ENCODE measurements at places on chromosomes 12 and 14.

- no peak for DNase-seq
These were observed 392.9 kb downstream of the NOVA1 start for GRCh38 chr14:26204728-26205479.

GRCh38 chr14:21026988-21027315 lies 2.1 kb upstream of the NDRG2 start:
- DNase-seq, result no peak

DNA sequence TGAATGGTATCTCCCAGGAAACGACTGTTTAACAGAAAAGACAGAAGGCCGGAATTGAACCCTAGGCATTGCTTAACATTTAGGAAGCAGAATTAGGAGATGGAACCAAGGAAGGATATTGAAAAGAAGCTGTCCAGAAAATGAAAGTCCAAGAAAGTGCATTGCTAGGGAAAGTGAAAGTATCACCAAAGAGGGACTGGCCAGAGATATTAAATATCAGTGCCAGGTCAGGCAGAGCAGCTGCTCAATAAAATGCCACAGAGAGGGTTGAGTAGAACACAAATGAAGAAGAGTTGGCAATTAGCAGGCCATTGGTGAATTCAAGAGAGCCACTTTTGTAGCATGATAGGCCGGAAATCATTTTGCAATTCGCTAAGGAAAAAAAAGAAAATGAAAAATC lies 101.6 kb downstream of the CFAP54 start:
- DNase-seq, result no peak

- DNase-seq, result no peak
These were observed 43.8 kb downstream of the SENP1 start for GRCh38 chr12:48061938-48062719.

- no peak for DNase-seq
These were observed 81.0 kb downstream of the AVPR1A start for GRCh38 chr12:63069860-63070617.

DNA sequence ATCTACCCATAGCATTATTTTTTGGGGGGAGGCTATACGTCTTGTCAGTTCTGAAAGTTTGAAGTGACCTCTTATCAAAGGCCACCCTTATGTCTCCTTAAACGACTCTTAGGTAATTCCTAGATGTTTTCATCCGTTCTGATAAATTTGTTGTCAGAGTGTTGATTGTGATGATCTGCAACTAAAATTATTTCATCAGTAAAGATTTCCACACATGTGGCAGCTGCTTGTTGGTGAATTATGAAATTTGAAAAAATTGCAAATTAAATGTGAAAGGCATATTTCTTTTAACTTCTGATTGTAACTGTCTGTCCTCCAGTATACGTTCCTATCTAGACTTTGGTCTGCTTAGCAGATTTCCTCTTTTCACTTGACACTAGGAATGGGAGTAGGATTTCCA lies 1.4 kb downstream of the ADIPOR2 start:
- DNase-seq, result no peak

GRCh38 chr12:89344862-89345202 lies 7.5 kb downstream of the DUSP6 start:
- DNase-seq, result no peak

GRCh38 chr12:50992819-50993218 lies 33.4 kb downstream of the SLC11A2 start:
- DNase-seq, result no peak

DNA sequence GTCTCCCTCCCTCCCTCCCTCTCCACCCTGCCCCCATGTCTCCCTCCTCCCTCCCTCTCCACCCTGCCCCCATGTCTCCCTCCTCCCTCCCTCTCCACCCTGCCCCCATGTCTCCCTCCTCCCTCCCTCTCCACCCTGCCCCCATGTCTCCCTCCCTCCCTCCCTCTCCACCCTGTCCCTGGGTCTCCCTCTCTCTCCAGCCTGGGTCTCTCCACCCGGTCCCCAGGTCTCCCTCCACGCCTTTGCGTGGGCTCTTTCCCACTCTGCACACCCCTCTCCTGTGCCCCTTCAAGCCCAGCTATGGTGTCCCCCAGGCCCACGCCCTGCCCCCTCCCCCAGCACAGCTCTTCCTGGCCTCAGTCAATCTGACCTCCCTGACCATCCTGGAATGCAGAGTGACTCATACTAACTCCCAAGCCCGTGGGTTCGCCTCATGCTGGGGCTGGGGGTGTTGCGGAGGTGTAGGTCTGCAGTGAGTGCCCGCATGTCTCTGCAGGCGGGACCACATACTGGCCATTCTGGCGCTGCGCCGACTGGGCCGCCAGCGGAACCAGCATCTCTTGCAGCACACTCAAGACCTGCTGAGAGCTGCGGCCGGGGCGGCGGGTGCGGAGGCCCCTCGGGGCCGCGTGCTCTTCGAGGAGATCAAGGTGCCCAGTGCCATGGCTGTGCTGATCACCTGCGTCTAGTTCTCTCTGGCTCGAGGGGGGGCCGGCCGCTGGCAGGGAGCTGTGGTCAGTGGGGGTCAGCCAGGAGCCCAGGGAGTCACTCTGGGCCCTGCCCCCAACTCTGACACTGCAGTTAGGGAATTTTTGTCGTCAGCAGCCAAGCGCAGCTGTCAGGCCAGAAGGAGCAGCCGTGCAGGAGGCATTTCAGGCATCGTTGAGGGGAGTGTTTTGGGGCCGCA lies 13.5 kb upstream of the TNFAIP2 start:
- DNase-seq, result no peak

DNA sequence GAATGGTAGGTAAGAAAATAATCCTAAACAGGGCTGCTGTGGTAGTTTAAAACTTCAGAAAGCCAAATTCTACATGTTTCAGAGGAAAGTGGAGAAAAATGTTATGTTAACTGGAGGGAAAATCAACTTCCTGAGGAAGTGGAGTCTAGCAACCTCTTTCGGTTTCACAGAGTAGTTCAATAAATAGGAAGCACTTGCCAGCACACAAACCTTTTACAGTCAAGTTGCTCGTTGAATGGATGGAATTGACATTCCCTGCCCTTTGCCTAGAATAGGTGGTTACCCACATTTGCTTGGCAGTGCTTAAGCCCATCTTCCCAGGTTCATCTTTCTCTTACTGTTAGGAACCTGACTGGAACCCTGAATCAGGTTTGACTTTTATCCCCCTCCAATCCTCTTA lies 15.9 kb downstream of the ANKRD13A start:
- DNase-seq, result no peak

GRCh38 chr14:20343862-20344220 lies 406 bp downstream of the PARP2 start:
- DNase-seq, result no peak

DNA sequence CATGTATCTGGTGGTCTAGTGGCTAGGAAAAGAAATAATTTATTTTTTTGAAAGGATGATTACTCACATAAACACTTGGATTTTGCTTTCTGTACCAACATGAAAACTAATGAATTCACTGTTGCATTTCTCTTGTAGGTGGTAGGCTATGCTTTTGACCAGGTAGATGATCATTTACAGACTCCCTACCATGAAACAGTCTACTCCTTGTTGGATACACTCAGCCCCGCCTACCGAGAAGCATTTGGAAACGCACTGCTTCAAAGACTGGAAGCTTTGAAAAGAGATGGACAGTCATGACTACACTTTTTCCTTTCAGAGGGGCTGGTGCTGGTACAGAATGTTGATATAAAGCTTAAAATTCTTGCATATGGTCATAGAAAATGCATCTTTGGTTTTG lies 6.5 kb upstream of the AK7 start:
- DNase-seq, result no peak

GRCh38 chr12:20657496-20657895 lies 37.6 kb upstream of the SLCO1C1 start:
- DNase-seq, result no peak

GRCh38 chr12:2581293-2582045 lies 213.3 kb upstream of the FKBP4 start:
- DNase-seq, result no peak

Data from SHP77 treated with DMSO at 0.1 percent for 48 hours (cell line).